ENCODE measurements at places on chromosomes 2 and 18. TPM values are rescaled to one million over a fixed set of nuclear protein-coding genes. Genes with fewer than 3 reads are reported as not detected.

DNA sequence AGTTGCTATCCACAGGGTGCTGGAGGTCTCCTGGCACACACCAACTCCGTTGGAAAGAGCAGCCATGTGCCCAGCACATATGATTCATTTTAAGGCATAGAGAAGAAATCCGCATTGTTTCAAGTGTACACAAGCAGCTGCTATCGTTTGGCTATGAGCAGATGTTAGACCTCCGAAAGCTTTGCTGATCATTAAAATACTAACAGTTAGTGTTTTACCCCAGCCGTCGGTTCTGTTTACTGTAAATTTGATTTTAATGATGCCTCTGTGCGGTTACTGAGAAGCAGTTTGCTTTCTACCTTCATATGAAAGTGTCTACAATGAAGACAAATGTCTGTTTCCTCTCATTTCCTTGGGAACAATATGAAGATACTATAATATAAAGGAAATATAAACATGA, 154.9 kb downstream of the PTGR3 start:
- no peak for DNase-seq

SCN9A gene
- total RNA-seq: 0.07 TPM

ECEL1 gene
- 0.12 TPM for total RNA-seq

DNA sequence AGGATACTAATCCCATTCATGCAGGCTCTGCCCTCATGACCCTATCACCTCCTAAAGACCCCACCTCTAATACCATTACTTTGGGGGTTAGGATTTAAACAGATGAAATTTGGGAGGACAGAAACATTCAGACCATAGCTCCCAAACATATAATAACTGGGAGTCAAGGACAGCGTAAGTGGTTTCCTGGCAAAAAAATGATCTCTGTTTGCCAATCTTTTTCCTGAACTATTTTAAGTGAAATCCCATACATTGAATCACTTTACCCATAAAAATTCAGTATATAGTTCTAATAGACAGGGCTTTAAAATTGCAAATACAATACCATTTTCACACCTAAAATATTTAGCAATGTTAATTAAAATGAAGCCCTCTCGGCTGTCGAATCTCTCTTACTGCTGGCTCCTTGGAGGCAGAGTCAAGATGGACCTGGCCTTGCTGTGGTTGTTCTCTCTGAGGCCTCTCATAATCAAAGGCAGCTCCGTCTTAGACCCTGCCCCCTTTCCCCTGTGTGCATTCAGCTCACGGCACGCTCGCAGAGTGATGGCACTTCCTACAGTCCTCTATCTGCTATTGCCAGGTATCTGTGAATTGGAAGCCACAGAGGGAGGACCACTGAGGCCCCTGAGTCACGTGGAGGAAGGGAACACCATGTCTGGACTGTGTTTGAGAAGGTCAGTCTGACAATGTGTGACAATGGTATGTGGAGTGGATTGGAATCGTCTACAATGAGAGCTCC, 132.3 kb downstream of the UXS1 start:
- no peak for DNase-seq

DNA sequence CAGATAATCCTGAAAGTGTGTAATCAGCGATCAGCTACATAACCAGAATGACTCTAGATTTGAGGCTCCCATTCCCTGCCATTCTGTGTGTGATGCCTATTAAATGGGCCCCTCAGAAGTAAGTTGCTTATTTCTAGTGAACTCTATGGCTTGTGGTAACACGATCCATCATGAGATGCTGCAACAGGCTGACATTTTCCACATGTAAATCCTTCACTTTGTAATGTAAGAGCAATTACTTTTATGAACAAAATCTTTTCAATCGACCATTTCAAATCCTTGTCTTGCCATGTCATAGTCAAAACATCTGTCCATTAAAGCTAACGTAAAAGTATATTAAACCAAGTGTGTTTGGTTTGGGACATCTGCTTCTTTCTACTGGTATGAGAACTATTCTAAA, 175.9 kb upstream of the ETAA1 start:
- no peak for DNase-seq

- DNase-seq: no peak
Observed at GRCh38 chr2:138610201-138610953, 108.8 kb downstream of the SPOPL start.
